Kidney epithelial cell (primary cell): ENCODE measurements at places on chromosomes 11 and 22. TPM values are rescaled to one million over a fixed set of nuclear protein-coding genes. Genes with fewer than 3 reads are reported as not detected.

DNA sequence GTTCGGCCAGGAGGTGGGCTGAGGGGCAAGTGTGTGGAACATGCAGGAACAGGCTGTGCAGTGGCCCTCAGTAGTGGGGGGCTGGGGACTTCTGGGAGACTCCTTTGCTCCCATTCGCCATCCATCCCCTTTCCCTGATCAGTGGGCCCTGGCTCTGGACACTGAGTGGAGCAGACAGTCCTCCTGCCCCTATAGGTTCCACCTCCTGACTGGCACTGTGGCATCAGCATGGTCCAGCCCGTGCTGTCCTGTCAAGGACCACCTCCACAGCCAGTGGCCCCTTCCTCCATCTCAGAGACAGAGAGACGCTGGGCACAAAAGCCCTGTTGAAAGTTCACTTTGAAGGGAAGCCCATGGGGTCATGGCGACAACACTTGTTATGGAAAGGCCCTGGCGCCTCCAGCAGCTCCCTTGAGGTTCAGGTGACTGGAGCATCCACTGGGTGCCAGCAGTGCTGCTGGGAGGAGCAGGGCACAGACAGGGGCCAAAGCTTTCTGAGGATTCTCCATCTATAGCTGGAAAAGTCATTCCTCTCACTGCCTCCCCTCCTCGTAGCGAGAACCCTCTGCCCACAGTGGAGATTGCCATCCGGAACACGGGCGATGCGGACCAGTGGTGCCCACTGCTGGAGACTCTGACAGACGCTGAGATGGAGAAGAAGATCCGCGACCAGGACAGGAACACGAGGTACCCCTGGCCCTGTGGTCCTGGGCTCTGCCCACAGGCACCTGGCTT, 5.6 kb downstream of the DERL3 start:
- DNase-seq: no peak

- DNase-seq: no peak
These were observed 36.3 kb downstream of the PLEKHA7 start for GRCh38 chr11:16977994-16978315.

GRCh38 chr11:108216988-108217387, 5.5 kb downstream of the NPAT start:
- DNase-seq: no peak

DNA sequence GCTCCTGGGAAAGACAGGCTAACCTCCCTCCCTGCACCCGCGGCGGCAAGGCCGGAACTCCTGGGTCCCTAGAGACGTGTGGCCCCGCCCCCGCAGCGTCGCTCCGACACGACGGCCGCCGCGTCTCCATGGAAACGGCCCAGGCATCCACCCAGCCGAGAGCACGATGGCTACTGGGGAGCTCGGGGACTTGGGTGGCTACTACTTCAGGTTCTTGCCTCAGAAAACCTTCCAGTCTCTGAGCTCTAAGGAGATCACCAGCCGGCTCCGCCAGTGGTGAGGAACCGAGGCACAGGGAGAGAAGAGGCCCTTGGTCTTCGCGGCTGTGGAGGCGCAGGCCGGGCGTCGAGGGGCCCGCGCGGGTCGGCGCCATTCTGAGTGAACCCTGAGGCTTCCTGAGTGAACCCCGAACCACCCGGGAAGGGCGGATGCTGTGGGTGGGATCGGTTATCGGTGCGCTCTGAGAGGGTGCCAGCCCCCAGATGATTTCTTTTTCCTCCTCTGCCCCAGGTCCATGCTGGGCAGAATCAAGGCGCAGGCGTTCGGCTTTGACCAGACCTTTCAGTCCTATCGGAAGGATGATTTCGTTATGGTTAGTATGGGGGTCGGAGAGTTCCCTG, at the start of gene CFAP300:
Gene CFAP300, plus strand, starts transcription at position 133 of the 620 bp plus-strand sequence. Its CDS starts 34 bp downstream, at position 167.
- no peak for DNase-seq

- DNase-seq: no peak
These were observed 607.9 kb downstream of the NTM start for GRCh38 chr11:131978351-131978750.

GRCh38 chr22:24289114-24289513, 18.5 kb downstream of the SPECC1L start:
- DNase-seq: no peak

Gene OR56A1
- total RNA-seq: not detected in 2 replicates

Gene LRRC56
- 1.6 and 1.9 TPM in 2 replicates for total RNA-seq

Gene VPREB1
- total RNA-seq: not detected in 2 replicates

Gene KIF18A
- total RNA-seq: 1.9 and 2.1 TPM in 2 replicates

Gene MUC2
- total RNA-seq: not detected in 2 replicates

Gene CD3D
- not detected in 2 replicates for total RNA-seq

Gene SEPTIN5
- total RNA-seq: 6.5 and 10.1 TPM in 2 replicates

Gene NPAS4
- not detected in 2 replicates for total RNA-seq

Gene SSTR3
- not detected in 2 replicates for total RNA-seq

Gene NCF4
- 0.82 TPM in 1 of 2 replicates, not detected in the other for total RNA-seq
